ENCODE measurements at places on chromosomes 5 and 9. TPM values are rescaled to one million over a fixed set of nuclear protein-coding genes. Genes with fewer than 3 reads are reported as not detected.

Gene CDO1
- 27.1 TPM for total RNA-seq

Gene HTR1A
- total RNA-seq, result not detected

Gene ALDOB
- not detected for total RNA-seq

Gene PTPRD
- 287 TPM for total RNA-seq

Gene CHSY3
- 6.7 TPM for total RNA-seq

Gene PCA3
- total RNA-seq, result not detected

Gene NSD1
- total RNA-seq, result 29.7 TPM

Gene KIAA1958
- 10.9 TPM for total RNA-seq

Gene SGCD
- total RNA-seq, result 1.3 TPM

Gene IL4
- total RNA-seq, result not detected

GRCh38 chr9:14193328-14193990 lies 120.5 kb downstream of the NFIB start:
- H3K4me1 ChIP-seq, result no peaks in the 10 kb centered on the region
- H3K27me3 ChIP-seq, result no peaks in the 10 kb centered on the region
- H3K4me3 ChIP-seq, result no peak overlapping the region
- H3K36me3 ChIP-seq, result no peaks in the 10 kb centered on the region
- H3K27ac ChIP-seq, result no peak overlapping the region

- H3K27me3 ChIP-seq, result no peaks in the 10 kb centered on the region
- DNase-seq, result peak; percentile 5
- no peaks in the 10 kb centered on the region for H3K36me3 ChIP-seq
- no peak overlapping the region for H3K4me3 ChIP-seq
Measured at GRCh38 chr5:107937651-107938355, 267.1 kb upstream of the EFNA5 start.

DNA sequence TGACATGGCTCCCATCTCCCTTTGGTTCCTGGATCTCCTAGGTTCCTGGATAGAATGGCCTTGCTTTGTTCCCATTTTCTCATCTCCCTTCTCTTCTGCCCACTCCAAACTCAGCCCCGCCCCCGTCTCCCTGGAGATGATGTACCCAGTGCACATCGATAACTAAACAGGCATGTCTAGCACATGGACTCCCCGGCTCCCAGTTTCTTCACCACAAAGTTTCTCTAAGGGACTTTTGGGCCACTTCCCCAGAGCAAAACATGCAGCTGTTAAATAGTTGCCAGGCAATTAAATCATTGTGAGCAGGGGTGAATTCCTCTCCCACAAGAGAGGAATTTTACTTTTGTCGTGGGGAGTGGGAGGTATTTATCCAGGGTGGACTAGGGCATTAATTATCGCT lies 259.0 kb downstream of the GADD45G start:
- H3K36me3 ChIP-seq, result no peaks in the 10 kb centered on the region
- peaks cover 17% of the 10 kb centered on the region for H3K4me1 ChIP-seq

- H3K4me1 ChIP-seq, result no peaks in the 10 kb centered on the region
- H3K4me3 ChIP-seq, result no peak overlapping the region
- no peaks in the 10 kb centered on the region for H3K27me3 ChIP-seq
- no peak for DNase-seq
Measured at GRCh38 chr5:73395256-73395655, 53.3 kb downstream of the FOXD1 start.

GRCh38 chr9:37961351-37961750 lies 57.4 kb upstream of the SLC25A51 start:
- H3K4me3 ChIP-seq, result no peak overlapping the region
- H3K27ac ChIP-seq, result no peak overlapping the region
- no peaks in the 10 kb centered on the region for H3K36me3 ChIP-seq
- no peaks in the 10 kb centered on the region for H3K4me1 ChIP-seq

DNA sequence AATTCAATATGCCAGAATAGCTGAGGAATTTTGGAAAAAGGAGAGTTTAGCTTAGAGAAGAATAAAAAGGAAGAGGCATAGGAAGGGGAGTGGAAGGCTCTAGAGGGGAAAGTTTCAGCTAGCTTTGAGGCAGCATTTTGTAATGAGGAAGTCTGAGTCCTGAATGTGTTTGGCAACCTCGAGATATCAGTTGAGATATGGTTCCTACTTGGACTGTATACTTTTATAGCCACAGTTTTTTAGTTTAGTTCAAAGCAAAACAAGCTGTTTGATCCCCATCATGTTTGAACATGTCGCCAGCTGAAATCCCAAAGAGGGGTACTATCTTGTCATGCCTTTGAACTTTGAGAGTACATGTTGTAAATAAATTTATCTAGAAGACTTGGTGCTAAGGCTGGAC lies 559.0 kb upstream of the FTMT start:
- no peaks in the 10 kb centered on the region for H3K4me1 ChIP-seq
- DNase-seq, result no peak
- no peaks in the 10 kb centered on the region for H3K27me3 ChIP-seq
- no peaks in the 10 kb centered on the region for H3K36me3 ChIP-seq
- H3K27ac ChIP-seq, result no peak overlapping the region

GRCh38 chr5:17829456-17829855 lies 195.2 kb downstream of the TAF11L14 start:
- H3K27me3 ChIP-seq, result no peaks in the 10 kb centered on the region
- H3K4me1 ChIP-seq, result no peaks in the 10 kb centered on the region
- no peak for DNase-seq
- no peak overlapping the region for H3K4me3 ChIP-seq

DNA sequence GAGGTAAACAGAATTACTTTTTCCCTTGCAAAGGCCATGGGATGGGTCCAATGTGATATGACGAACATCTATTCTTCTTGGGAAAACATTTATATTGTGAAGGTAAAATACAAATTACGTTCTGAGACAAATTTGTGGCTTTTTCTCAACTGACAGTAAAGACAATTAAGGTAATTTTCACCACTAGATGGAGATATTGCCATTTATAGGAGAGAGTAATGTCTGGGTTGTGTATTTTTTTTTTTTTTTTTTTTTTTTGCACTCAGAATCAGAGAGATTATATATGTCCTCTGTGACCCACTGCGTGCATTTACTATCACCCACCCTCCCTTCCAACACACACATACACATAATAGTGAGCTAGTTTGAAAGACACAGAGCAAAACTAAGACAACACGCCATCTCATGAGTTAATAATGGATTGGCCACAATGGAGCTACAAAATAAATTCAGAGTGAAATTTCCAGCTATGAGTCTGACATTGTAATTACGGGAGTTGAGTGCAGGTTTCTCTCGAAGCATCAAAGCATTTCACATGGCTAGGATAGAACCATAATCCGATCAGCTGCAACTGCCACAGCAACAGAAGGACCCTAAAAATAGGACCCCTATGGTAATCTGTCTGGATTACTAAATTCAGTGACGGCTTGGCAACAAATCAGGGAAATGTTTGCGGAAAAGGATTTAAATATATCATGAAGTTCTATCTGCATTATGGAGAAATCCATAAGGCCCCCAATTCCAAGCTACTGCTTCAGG lies 49.2 kb downstream of the ANXA1 start:
- H3K36me3 ChIP-seq, result no peaks in the 10 kb centered on the region
- peaks cover 14% of the 10 kb centered on the region for H3K4me1 ChIP-seq
- no peak overlapping the region for H3K27ac ChIP-seq
- DNase-seq, result peak; percentile 63

GRCh38 chr5:158423623-158424200 lies 564.8 kb upstream of the CLINT1 start:
- H3K4me3 ChIP-seq, result no peak overlapping the region
- H3K36me3 ChIP-seq, result no peaks in the 10 kb centered on the region
- no peaks in the 10 kb centered on the region for H3K27me3 ChIP-seq
- H3K27ac ChIP-seq, result no peak overlapping the region

DNA sequence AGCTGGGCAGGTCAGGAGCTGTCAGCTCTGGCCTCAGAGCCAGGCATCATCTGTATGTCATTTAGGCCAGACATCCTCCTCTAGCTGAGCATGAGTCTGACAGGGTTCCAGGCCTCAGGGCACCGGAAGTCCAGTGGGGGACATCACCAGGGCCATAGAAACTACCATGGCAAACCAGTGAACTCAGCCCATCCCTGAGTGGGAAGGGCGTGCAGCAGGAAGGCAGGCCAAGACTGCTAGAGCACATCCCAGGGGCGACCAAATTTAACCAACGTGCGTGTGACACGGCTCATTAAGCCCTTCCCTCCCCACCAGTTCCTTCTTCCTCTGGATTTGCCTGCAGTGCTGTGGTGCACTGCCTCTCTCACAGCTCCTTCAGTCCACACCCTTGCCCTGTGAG lies 75.9 kb downstream of the COL27A1 start:
- no peak overlapping the region for H3K4me3 ChIP-seq
- H3K36me3 ChIP-seq, result no peaks in the 10 kb centered on the region
- DNase-seq, result no peak
- H3K4me1 ChIP-seq, result peaks cover 22% of the 10 kb centered on the region
- H3K27ac ChIP-seq, result no peak overlapping the region

GRCh38 chr5:10168254-10168653 lies 81.4 kb downstream of the ATPSCKMT start:
- H3K4me1 ChIP-seq, result no peaks in the 10 kb centered on the region
- no peaks in the 10 kb centered on the region for H3K27me3 ChIP-seq
- no peak for DNase-seq
- no peak overlapping the region for H3K4me3 ChIP-seq
- no peak overlapping the region for H3K27ac ChIP-seq

DNA sequence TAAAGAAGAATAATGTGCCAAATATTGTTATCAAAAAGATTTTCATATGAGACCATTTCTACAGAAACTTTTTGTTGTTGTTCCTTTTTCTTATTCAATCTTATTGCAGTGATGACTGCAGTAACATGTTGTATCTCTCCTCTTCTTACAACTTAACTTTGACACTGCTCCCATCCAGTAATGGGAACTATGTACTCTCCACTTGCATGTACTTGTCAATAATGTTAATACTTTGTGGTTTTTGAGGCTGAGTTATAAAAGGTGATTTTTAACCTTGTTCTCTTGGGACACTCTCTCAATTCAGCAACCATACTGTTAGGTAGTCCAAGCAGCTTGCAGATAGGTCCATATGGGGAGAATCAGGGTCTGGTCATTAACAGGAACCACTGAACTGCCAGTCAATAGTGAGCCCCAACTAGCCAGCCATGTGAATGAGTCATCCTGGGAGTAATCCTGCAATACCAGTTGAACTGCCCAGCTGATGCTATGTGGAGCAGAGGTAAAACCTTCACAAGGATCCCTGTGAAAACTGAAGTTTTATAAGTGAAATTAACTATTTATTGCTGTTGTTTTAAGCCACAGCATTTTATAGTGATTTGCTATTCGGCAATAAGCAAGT lies 199.6 kb upstream of the DAB2 start:
- no peak for DNase-seq
- H3K4me1 ChIP-seq, result no peaks in the 10 kb centered on the region
- no peaks in the 10 kb centered on the region for H3K27me3 ChIP-seq
- H3K4me3 ChIP-seq, result no peak overlapping the region
